ENCODE measurements at places on chromosomes 4 and X. TPM values are rescaled to one million over a fixed set of nuclear protein-coding genes. Genes with fewer than 3 reads are reported as not detected.

- no peaks in the 10 kb centered on the region for H3K27me3 ChIP-seq
- H3K4me3 ChIP-seq = no peak overlapping the region
- no peak for DNase-seq
- H3K36me3 ChIP-seq = peaks cover 35% of the 10 kb centered on the region
Measured at GRCh38 chr4:38902695-38903094, 35.1 kb downstream of the FAM114A1 start.

GRCh38 chrX:64842492-64842891, 133.8 kb downstream of the ZC4H2 start:
- H3K4me3 ChIP-seq = no peak overlapping the region
- H3K4me1 ChIP-seq = no peaks in the 10 kb centered on the region
- DNase-seq = no peak
- no peaks in the 10 kb centered on the region for H3K27me3 ChIP-seq

DNA sequence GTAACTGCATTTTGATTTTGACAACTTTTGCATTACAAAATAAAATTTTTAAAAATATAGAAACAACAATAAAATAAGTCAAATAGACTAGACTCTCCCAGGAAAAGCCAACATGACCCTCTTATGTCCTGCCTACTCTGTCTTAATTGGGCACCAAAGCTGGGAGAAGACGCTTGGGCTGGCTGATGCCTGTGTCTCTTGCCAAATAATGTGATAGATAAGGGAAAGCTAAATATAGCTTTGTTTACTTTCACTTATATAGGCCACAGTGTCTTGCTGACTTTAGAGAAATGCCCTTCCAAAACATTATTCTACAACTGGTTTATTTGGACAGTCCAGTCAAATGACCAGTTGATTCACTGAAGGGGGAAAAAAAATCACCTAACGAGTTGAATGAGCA, 54.2 kb downstream of the FMR1NB start:
- H3K36me3 ChIP-seq = no peaks in the 10 kb centered on the region
- H3K27me3 ChIP-seq = no peaks in the 10 kb centered on the region
- H3K4me1 ChIP-seq = no peaks in the 10 kb centered on the region
- no peak overlapping the region for H3K4me3 ChIP-seq
- DNase-seq = no peak
- H3K27ac ChIP-seq = peak overlapping the region; percentile 69

- H3K36me3 ChIP-seq = no peaks in the 10 kb centered on the region
- no peaks in the 10 kb centered on the region for H3K4me1 ChIP-seq
- no peak for DNase-seq
- no peak overlapping the region for H3K27ac ChIP-seq
- no peak overlapping the region for H3K4me3 ChIP-seq
Measured at GRCh38 chrX:151738751-151739150, 4.2 kb downstream of the CNGA2 start.

IL15 gene
- 4.2 TPM for total RNA-seq

All from right atrium auricular region (tissue), 2 donors.